ENCODE measurements at places on chromosomes 7 and 10. TPM values are rescaled to one million over a fixed set of nuclear protein-coding genes. Genes with fewer than 3 reads are reported as not detected.

PRPS1L1 gene
- total RNA-seq = not detected

RABGEF1 gene
- 29.7 TPM for total RNA-seq

GRCh38 chr10:19302117-19302516, 253.5 kb downstream of the MALRD1 start:
- peak; percentile 50 for DNase-seq

CUZD1 gene
- not detected for total RNA-seq

DNA sequence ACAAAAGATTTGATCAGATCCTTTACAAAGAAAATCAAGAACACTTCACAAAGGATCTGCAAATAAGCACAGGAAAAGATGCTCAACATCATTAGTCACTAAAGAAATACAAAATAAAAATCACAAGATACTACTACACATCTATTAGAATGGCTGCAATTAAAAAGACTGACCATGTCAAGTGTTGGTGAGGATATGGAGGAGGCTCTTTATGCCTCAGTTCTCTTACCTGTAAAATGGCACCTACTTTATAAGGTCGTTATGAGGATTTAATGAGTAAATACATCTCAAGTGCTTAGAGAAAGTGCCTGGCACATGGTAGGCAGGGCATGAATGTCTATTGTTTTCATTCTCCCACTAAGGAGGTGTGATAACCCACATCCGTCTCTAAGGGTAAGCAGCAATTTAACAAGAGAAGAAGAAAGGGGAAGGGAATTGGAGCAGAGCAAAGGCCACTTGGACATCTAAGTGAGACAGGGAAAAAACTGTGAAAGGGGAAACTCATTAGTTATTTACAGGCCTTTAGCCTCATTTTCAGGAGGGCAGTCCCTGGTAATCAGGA, 157.5 kb upstream of the NFE2L3 start:
- DNase-seq = no peak

DNA sequence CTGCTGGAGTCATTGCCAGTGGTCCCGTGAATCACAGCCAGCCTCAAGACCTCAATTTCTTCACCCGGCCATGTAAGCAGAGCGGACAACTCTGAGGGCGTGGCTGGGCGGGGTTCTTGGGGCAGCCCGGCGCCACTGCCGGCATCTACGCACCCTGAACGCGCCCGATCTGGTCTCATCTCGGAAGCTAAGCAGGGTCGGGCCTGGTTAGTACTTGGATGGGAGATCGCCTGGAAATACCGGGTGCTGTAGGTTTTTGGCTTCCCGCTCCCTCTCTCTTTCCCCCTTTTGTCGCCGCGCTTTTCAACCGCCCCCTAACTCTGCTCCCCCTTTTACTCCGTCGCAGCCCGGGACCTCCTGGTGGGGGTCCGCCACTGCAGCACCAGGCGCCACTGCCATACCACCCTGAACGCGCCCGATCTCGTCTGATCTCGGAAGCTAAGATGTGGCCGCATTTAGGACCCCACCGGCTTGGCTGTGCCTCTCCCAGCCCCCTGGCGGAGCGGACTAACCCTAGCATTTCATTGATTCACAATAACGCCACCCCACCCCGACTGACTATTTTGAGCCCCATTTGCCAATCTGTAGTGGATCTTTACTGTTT, 25.3 kb downstream of the GARIN1A start:
- no peak for DNase-seq

- DNase-seq = peak; percentile 34
Observed at GRCh38 chr7:98753989-98754479, 115.8 kb downstream of the TMEM130 start.

GRCh38 chr10:13475124-13475523, 53.7 kb downstream of the BEND7 start:
- DNase-seq = no peak

SLC16A12 gene
- total RNA-seq = 2.6 TPM

DNA sequence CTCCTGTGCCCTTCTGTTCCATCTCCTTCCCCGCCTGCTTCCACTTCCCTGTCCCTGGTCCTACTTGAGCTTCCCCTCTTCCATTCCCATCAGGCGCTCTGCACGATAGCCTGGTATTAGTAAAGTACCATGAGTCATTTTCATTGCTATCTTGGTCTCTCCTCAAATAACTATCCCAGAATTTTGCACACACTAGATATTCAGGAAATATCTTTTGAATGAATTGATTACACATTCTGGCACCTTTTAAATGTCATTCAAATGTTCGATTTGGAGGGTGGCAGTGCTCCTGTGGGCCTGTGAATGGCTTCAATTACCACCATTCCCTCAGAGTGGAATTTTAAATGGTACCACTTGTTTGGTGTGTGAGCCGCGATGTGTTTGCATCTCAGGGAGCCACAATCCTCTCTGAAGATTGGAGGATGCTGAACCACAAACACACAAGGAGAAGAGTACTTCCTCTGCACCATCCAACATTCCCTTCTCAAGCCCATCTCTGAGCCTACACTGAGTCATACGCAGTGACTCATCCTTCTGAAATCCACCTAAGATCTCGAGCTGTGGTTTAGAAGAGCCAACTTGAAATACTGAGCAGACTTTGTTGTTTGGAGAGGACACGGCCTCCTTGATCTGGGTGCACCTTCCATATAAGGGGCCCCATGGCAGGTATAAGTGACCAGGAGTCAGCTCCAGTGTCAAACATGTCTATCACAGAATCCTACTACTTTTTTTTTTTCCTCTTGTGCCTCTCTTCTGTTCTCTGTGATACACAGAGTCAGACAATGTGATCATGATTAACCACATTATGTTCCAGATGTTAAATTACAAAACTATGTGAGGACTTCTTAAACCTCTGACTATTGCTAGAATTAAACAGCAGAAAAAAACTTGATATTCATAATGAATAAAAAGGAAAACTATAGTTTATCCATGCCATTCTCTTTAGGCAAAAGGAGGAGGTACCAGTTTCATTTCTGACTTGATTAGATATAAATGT, 81.9 kb downstream of the BMPER start:
- peak; percentile 79 for DNase-seq

DNA sequence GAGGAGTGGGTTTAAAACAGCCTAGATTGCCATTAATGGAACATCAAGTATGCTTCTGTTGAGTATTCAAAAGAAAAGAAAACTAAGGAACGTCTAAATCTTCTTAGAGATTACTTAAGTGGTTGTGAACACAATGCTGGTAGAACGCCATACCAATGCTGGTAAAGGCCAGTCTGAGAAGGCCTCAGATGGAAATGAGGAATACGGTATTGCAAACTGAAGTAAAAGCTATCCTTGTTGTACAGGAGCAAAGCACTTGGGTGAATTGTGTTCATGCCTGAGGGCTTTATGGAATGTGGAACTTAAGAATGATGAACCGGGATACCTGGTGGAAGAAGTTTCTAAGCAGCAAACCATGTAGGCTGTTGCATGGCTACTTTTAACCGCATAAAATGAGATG, 208.0 kb downstream of the KCND2 start:
- no peak for DNase-seq

GRCh38 chr10:13970236-13970956, 360.3 kb downstream of the FRMD4A start:
- DNase-seq = no peak

ZNF853 gene
- total RNA-seq = not detected

DNA sequence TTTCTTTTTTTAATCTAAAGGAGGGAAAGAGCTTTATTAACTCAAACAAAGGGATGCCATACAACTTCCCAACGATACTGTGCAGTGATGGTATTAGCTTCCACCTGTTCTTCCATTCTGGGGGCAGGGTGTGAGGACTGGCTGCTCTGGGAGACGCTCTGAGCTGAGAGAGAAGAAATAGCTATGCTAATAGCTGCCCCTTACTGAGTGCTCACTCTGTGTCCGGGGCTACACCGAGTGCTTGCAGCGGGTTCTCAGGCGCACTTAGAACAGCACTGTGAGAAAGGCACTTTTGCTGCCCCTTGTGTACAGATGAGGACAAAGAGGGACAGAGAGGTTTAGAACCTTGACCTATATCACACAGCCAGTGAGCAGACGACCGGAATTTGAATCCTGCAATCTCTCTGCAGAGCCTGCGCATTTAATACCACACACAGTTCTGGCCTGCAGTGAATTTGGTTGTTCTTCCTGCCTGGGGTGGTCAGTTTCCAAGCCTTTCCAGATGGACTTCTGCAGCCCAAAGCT, 142.2 kb downstream of the PLPP4 start:
- no peak for DNase-seq

GRCh38 chr10:117563780-117564179, 21.2 kb downstream of the EMX2 start:
- DNase-seq = no peak

FAM241B gene
- total RNA-seq = 14.2 TPM

- DNase-seq = no peak
Observed at GRCh38 chr7:141444961-141445360, 106.2 kb upstream of the AGK start.

GRCh38 chr10:128462844-128463243, 336.6 kb upstream of the MKI67 start:
- no peak for DNase-seq

TBC1D12 gene
- 4.7 TPM for total RNA-seq

GRCh38 chr7:141410353-141411000, 140.7 kb upstream of the AGK start:
- DNase-seq = no peak

GRCh38 chr10:47027108-47027783, 116.0 kb downstream of the PTPN20 start:
- no peak for DNase-seq

DNA sequence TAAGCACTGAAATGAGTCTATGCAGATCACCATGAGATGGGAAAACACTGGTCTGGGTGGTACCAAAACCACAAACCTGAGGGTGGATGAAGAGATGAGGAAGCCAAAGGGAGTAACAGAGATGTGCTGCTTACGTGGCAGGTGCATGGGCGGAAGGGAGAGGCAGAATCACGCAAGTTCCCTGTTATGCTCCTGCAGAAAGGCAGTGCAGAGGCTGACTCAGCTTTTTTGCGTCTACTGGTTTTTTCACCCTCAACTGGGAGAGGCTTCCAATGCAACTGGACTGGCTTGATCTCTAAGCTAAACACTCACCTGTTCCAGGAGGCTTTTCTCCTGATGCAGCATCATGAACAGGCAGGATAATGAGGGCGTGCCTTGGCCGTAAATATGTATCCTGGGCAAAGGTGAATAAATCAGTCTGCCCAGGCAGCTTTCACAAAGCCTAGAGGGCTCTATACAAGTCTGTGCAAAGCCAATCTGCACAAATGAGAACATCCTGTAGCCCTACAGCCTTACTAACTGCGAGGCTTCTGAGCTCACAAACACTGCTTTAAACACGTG, 95.4 kb upstream of the AFAP1L2 start:
- DNase-seq = no peak

DNA sequence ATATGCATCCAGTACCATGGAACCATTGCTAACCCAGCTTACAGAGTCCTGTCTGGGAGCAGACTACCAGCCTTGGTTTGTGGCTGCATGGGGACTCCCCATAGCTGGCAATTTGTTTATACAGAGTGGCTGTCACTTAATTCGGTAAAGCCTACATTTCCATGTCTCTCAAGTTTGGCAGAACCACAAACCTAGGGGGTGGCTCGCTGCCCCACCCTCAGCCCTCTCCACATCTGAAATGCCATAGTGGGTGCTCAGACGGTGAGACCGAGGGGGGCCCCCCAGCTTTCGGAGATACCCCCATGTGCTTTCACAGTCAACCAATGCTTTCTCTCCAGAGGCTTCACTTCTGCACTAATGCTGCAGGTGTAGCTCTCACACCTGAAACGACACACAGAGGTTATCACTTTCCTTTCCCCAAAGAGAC, 75.5 kb upstream of the KAT6B start:
- DNase-seq = no peak
